CD4-positive, CD25-positive, alpha-beta regulatory T cell (primary cell): ENCODE measurements at places on chromosomes 3 and 15. TPM values are rescaled to one million over a fixed set of nuclear protein-coding genes. Genes with fewer than 3 reads are reported as not detected.

Gene ARPP19
- total RNA-seq: 143 TPM

DNA sequence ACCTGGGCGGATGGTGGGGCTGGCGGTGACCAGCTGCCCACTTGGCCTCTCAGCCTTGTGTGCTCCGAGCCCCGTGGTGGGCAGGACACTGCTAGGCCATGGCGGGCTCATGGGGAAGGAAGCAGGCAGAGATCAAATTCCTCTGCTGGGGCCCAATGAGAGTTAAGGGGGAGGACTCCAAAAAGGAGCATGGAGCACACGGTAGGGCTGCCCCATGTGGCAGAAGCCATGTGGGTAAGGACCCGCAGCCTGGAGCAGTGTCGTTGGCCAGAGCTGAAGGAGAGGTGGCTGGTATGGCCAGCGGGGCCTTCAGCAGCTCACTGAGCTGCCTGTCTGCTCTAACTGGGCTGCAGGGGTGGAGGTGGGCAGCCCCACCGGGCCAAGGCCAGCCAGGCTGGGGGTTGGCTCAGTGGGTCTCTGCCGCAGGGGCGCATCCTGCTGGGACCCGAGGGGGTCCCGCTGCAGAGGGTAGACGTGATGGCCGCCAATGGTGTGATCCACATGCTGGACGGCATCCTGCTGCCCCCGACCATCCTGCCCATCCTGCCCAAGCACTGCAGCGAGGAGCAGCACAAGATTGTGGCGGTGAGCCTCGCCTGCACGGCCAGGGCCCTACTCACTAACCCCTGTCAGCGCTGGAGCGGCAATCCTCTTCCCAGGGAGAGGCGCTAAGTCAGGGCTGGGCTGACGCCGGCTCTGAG, 11.3 kb downstream of the STAB1 start:
- no peaks in the 10 kb centered on the region for H3K27me3 ChIP-seq
- H3K27ac ChIP-seq: no peak overlapping the region
- no peaks in the 10 kb centered on the region for H3K36me3 ChIP-seq
- H3K4me3 ChIP-seq: no peak overlapping the region
- DNase-seq: no peak

DNA sequence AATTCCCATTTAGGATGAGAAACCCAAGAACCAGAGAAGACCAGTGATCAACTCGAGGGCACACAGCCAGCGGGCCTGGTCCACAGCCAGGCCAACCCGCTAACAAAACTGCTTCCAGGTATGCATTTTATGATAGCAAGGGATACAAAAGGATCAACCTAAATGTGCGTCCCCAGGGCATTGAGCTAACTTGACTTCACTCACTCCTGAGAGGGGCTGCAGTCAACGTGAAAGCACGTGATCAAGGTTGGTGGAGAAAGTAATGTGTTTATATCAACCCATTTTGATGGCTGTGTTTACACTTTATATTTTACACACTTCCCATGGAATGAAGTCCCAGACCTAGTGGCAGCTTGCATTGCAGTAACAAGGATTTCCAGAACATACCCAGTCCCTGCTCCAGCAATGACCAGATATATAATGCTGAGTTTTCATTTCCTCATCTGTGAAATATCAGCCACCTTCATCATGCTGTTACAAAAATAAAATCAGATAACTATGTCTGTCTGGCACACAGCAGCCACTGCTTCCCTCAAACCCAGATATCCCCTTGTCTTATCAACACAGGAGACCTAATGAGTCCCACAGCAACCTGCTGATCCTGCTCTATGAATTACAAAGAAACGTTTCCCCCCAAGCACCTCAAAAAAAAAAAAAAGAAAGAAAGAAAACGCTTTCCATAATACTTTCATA, 2.0 kb downstream of the KLHL6 start:
- peaks cover under 1% of the 10 kb centered on the region for H3K36me3 ChIP-seq
- peak overlapping the region; percentile 91 for H3K27ac ChIP-seq
- no peaks in the 10 kb centered on the region for H3K27me3 ChIP-seq
- peaks cover 56% of the 10 kb centered on the region for H3K4me1 ChIP-seq
- no peak for DNase-seq
- peak overlapping the region; percentile 96 for H3K4me3 ChIP-seq

GRCh38 chr3:63986831-63987230, 36.5 kb downstream of the PSMD6 start:
- DNase-seq: no peak
- no peaks in the 10 kb centered on the region for H3K27me3 ChIP-seq
- H3K4me3 ChIP-seq: no peak overlapping the region
- H3K27ac ChIP-seq: no peak overlapping the region
- H3K4me1 ChIP-seq: peaks cover 8% of the 10 kb centered on the region

DNA sequence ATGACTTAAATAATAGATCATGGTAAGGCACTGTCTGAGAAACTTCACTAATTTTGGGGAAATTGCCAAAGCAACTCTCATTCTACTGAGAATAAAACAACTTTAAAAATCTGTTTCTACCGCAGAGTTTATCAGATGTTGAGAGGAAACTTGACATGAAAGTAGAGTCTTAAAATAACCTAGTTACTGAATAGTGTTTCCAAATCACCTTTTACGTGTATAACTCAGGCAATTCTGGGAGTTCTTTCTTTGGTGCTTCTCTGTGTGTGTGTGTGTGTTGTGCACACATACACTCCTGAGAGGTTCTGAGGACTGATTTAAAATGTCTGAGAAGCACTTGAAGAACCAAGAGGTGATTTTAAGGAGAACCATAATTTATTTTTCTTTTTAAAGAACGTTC, 236.6 kb downstream of the SV2B start:
- peak overlapping the region; percentile 33 for H3K4me3 ChIP-seq
- DNase-seq: no peak
- H3K27me3 ChIP-seq: no peaks in the 10 kb centered on the region
- no peak overlapping the region for H3K27ac ChIP-seq
- no peaks in the 10 kb centered on the region for H3K36me3 ChIP-seq
